ENCODE measurements at places on chromosomes 5 and 9. TPM values are rescaled to one million over a fixed set of nuclear protein-coding genes. Genes with fewer than 3 reads are reported as not detected.

GRCh38 chr9:123590499-123590898, 234.5 kb downstream of the CRB2 start:
- H3K36me3 ChIP-seq = no peaks in the 10 kb centered on the region
- no peak overlapping the region for H3K27ac ChIP-seq
- H3K27me3 ChIP-seq = no peaks in the 10 kb centered on the region

The ADAMTSL2 gene
- not detected for total RNA-seq

DNA sequence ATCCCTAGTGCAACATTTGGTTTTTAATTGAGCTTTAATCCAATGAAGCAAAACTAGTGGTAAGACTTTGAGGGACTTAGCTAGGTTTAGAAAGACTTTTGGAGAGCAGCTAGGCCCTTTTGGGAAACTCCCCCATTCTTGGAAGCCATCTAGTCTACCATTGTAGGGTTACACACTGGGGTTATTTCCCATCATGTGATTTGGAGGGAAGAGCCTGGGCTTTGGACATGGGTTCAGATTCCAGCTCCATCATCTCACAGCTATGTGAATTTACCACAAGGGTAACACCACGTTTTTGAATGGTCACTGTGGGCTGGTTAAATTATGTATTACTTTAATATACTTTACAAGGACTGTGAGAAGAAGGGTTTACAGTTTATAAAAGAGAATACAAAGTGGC, 18.3 kb upstream of the TNFSF15 start:
- H3K36me3 ChIP-seq = peaks cover 12% of the 10 kb centered on the region
- no peak overlapping the region for H3K4me3 ChIP-seq
- H3K4me1 ChIP-seq = peaks cover 38% of the 10 kb centered on the region

The SLC25A2 gene
- 0.20 TPM for total RNA-seq

GRCh38 chr9:19020886-19021455, 12.0 kb downstream of the SAXO1 start:
- peaks cover under 1% of the 10 kb centered on the region for H3K4me1 ChIP-seq
- no peak overlapping the region for H3K27ac ChIP-seq
- no peak for DNase-seq
- peaks cover 14% of the 10 kb centered on the region for H3K27me3 ChIP-seq
- H3K36me3 ChIP-seq = no peaks in the 10 kb centered on the region
- H3K4me3 ChIP-seq = no peak overlapping the region
